ENCODE measurements at places on chromosomes 1 and 21.

GRCh38 chr1:14499312-14500040, 99.0 kb upstream of the KAZN start:
- DNase-seq: no peak

DNA sequence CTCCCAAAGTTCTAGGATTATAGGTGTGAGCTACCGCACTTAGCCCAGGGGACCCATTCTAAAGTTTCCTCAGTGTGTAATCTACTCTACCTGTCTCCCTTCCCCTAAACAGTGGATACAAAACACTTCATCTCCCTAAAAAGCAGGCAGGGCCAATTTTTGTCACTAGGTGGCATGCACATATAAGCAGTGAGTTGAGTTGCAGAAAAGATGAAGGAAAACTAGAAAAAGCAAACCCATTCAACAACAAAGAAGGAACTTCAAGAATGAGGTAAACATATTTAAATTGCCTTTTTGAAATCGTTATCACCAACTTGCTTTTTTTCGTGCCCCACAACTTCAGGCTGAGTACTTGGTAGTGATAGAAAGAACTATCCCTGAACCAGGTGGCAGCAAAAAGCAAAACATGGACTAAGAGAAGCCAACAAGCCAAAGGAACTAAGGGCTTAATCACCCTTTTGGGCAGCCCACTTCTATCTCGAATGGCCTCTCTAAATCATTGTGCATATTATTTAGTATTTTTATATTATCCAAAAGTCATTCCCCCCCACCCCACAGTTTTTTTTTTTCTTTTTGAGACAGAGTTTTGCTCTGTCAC, 19.7 kb upstream of the ALDH9A1 start:
- peak; percentile 44 for DNase-seq

GRCh38 chr1:74161497-74161896, 36.5 kb downstream of the LRRIQ3 start:
- no peak for DNase-seq

GRCh38 chr1:234123867-234124266, 219.4 kb downstream of the SLC35F3 start:
- no peak for DNase-seq

DNA sequence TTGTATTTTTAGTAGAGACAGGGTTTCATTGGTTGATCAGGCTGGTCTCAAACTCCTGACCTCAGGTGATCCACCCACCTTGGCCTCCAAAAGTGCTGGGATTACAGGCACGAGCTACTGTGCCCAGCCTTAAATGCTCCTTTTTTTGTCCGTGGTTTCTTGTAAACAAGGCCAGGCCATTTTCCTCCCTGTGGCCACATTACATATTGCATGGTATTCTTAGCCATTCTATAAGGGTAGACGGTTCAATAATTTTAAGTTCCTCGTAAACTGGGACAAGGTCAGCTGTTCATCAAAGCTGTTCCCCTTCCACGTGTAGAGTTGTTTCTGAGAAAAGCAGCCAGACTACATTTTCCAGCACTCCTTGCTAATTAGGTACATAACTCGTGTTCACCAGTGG, 10.3 kb upstream of the LUZP1 start:
- DNase-seq: no peak

DNA sequence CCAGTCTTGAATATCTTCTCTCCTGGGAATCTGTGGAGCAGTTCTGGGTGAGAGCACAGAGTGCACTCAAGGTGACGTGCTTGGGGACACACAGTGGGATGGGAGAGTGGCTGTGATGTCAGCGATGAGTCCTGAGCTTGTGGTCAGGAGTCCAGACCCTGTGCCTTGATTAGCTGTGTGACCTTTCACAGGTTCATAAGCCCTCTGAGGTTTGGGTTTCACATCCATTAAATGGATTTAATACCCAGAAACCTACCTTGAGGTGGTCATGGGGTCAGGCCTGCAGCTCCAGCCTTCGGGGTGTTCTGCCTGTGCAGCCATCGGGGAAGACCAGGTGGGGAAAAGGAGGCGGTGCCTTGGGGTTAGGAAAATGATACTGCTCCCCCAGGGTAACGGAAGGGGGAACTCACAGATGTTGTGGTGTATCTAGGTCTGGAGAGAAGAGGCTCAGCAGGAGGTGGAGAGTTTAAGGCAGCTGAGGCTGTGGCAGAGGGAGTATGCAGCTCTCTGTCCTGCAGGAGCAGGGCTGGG, 38.5 kb upstream of the ETV3 start:
- no peak for DNase-seq

DNA sequence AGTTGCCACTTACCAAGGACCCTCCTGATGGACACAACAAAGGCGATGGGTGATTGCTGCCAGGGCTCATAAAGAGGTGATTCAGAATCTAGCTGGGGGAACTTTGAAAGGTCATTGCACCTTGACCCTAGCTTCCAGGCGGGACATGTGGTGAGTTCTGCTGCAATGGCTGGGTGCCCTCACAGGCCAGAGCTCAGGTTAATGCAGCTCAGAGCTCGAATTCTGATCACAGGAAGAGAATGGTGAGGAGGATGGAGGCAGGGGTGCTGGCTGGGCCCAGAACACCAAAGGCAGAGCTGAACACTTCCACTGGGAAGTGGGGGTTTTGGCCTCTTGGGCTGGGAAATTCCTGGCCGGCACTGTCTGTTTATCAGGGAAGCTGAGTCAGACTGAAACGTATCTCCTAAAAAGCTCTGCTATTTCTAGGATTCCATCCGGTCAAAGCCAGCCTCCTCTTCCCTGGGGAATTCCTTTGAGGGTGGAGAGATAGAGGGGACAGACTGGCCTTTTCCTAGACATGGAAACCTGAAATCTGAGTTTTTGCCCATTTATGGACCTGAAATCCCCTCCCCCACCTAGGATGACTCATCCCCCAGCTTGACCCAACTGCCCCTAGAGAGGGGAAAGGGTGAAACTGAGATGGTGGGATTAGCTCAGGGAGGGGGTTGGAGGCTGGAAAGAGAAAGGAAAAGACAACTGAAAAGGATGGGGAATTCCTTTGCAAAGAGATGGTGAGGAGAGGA, 27.2 kb downstream of the NUAK2 start:
- peak; percentile 94 for DNase-seq

DNA sequence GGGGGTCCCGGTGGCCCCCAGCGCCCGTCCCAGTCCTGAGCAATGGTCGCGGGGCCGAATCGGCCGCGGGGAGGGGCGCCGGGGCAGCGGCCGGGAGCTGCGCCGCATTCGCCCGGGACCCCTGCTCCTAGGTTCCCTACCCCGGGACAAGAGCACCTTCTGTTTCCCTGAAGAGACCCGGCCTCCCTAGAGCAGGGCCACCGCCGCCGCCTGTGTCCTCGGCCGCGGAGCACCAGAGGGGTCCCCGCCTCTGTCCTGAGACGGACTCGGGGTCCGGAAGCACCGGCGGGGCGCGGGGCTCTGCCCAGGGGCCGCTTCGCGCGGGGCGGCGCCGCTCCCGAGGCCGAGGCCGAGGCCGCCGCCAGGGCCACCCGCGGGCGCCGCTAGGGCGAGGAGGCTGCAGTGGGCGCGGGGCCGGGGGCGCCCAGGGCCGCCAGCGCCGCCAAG, 157.9 kb downstream of the CASZ1 start:
- DNase-seq: no peak

DNA sequence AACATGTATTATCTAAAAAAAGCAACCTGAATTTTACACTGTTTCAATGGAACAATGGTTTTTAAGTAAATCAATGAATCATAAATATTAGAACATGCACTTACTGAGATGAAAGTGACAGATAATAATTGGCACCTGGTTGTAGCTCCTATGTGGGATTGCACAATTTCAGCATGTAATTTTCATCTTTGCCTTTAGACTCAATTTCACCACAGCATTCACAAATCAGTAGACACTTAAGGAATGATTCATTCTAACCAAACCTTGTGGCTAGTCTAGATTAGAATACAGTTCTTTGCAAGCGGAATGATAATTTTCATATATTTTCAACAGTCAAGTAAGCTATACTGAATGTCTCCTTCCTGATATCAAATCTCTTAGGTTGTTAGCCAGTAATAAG, 853.4 kb downstream of the KCNT2 start:
- DNase-seq: no peak

GRCh38 chr1:244881552-244882280, 17.4 kb upstream of the HNRNPU start:
- no peak for DNase-seq

- DNase-seq: no peak
Measured at GRCh38 chr1:154353460-154353904, 28.2 kb downstream of the ATP8B2 start.

GRCh38 chr1:179099891-179100290, 18.0 kb downstream of the TOR3A start:
- no peak for DNase-seq

DNA sequence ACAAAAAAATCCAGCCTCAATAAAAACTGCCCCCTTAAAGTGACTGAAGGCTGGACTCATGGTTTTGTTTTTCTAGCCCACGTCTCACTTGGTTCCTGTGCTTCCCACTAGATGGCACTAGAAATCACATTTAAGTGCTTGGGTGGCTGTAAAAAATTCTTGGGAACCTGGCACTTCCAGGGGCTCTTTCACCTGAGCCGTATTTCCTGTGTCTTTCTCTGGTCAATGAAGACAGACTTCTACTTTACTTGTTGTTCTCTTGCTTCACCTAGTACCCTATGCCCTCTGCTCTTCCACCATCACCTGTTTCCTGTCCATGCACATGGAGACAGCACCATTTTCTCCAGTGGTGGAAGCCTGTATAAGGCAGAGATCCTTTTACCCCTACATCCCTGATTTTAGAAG, 20.0 kb downstream of the METTL13 start:
- DNase-seq: peak; percentile 34

DNA sequence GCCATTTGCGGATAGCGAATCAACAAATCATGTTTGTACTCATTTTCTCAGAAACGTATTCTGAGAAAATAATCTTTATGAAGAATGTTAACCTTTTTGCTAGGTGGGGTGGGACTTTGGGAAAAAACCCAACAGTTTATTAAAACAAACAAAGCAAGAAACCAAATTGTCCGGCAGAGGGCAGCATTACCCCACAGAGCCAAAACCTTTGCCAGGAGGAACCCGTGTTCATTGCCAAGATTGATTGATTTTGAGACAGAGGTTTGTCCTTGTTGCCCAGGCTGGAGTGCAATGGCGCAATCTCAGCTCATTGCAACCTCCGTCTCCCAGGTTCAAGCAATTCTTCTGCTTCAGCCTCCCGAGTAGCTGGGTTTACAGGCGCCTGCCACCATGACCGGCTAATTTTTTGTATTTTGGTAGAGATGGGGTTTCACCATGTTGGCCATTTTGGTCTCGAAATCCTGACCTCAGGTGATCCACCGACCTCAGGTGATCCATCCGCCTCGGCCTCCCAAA, 70.8 kb upstream of the RHOU start:
- DNase-seq: peak; percentile 70

DNA sequence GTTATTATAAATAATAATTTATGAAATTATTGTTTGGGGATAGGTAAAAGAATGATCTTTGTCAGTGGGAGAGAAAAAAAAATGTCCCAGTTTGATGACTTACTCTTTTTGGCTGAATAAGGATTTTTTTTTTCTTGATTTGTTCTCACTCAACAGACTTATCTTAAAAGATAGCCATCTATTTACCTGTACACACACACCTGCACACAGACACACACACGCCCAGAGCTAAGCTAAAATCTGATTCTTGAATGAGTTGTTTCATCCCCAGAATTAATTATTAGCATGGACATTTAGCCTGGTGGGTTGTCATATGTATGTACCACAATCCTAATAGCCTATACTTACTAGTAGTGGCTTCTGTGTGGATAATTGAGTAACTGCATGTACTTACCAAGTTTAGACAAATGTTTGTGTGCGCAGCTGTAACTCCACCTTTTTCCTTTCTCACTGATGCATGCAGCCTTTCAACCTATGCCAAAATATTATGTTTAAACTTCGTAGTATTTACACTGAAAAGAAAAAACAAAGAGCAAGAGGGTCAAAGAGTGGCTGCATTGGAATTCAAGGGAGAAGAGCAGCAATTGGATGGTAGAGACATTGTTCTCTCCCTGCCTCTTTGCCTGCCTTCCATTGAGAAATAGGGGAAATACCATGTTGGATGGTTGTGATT, 174.3 kb downstream of the ADGRL2 start:
- no peak for DNase-seq

DNA sequence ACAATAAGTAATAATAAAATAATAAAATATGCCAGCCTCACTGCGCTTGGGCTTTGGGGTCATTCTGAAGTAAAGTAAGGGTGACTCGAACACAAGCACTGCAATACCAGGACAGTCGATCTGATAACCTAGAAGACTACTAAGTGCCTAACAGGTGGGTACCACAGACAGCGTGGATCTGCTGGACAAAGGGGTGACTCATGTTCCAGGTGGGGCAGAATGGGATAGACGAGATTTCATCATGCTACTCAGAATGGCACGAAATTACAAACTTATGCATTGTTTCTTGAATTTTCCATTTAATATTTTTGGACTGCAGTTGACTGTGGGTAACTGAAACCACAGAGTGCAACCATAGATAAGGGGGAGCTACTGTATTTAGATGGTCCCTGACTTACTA, 221.1 kb upstream of the GREM2 start:
- DNase-seq: no peak

DNA sequence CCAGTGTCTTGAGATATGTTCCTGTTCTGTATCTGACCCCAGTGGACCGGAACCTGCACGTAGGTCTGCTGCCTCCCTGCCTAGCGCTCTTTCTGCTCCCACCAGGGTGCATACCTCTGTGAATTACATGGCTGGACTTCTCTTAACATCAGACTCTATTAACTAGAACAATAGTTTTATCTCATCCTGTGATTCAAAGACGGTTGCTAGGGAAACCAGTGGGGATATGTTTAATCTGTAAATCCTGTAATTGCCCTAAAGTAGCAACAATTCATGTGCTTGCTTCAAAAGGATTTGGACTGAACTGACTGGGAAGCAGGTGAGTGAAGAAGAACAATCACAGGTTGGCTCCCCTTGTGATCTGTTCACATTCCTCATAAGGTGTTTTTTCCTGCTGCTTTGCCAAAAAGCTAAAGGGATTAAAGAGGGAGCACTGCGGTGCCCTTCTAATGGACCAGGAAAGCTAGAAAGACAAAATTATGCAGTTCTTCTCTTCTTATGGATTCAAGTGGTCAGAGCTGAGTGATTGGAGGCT, 52.7 kb upstream of the DIRAS3 start:
- no peak for DNase-seq
